Calu3 (cell line): ENCODE measurements at places on chromosomes 7 and 10. TPM values are rescaled to one million over a fixed set of nuclear protein-coding genes. Genes with fewer than 3 reads are reported as not detected.

DNA sequence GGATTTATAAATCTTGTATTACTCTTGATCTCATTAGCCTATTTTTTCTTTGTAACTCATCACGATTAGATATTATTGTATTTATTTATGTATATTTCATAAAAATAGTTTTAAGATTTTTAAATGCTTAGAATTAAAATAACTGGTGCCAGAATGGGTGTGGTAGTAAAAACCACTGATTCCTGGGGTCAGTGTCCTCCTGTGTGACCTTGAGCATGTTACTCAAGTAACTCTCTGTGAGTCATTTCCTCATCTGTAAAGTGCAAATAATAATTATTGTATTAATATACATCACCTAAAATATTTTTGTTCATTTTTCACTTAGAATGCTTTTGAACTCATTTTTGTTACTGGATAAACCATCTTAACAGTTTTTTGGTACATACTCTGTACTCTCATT lies 91.3 kb upstream of the TMEM229A start:
- H3K4me3 ChIP-seq, result no peak overlapping the region
- no peak for DNase-seq
- no peaks in the 10 kb centered on the region for H3K4me1 ChIP-seq
- no peaks in the 10 kb centered on the region for H3K36me3 ChIP-seq
- no peak overlapping the region for H3K27ac ChIP-seq

DNA sequence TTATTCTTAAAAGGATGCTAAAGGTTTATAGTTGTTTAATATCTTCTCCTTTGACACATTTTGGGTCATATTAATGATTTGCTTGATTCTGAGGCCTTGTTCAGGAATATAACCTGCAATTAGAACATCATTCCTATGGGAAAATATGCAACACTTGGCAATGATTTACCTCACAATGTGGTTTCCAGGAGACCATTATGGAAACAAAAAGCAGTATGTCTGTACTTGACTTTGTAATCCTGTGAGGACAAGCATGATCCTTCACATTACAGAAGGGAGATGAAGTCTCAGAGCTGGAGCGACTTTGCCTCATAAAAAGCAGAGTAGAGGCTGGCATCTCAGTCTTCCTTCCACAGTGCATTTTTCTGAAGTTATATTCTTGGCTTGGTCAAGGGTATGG lies 57.0 kb upstream of the CDCA7L start:
- no peaks in the 10 kb centered on the region for H3K36me3 ChIP-seq
- no peaks in the 10 kb centered on the region for H3K4me1 ChIP-seq
- H3K27ac ChIP-seq, result no peak overlapping the region
- peaks cover 45% of the 10 kb centered on the region for H3K27me3 ChIP-seq

DNA sequence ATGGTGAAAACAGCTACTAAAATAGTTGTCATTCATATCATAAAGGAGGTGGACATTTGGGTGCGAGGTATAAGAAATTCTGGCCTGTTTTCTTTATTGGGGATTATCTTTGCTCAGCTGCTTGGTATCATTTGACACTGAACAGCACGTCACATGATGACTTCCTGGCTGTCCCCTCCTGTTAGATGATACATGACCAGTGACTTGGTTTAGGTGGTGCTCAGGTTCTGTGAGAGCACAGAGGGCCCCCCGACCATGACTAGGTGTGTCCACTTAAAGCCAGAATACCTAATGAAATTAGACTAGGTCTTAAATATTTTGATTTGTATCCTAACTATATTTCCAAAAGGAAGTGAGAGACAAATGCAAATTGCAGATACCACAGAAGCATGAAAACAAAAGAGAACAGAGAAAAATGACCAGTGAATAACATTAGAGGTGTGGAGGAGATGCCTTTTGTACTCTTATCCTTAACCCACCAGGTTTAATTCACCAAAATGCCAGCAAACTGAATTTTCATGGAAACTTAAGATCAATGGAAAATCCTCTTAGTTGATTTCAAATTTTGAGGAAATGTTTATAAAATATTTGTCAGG lies 50.6 kb upstream of the GJD4 start:
- no peaks in the 10 kb centered on the region for H3K27me3 ChIP-seq
- DNase-seq, result no peak
- no peaks in the 10 kb centered on the region for H3K4me1 ChIP-seq
- H3K4me3 ChIP-seq, result no peak overlapping the region

DNA sequence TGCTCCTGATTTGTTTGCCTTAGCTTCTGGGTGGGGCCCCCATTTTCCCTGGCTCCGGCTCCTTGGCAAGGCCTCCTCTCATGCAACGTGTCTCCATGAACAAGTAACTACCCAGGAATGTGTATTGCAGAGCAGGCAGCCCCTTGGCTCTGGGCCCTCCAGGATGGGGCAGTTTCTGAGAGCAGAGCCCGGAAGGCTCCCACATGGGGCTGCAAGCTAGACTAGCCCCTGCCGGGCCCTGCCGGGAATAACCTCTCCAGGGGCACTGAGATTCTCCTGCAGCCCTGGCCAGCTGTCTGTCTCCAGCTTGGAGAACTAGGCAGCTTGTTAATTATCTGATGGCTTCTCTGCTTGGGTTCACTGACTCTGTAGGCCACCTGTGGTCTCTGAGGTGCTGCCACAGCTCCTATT lies 184.0 kb upstream of the INHBA start:
- no peak overlapping the region for H3K27ac ChIP-seq
- H3K4me3 ChIP-seq, result no peak overlapping the region
- DNase-seq, result no peak
- H3K27me3 ChIP-seq, result peaks cover 88% of the 10 kb centered on the region
- H3K36me3 ChIP-seq, result no peaks in the 10 kb centered on the region

Gene OR2AE1
- total RNA-seq, result 0.47 TPM in 1 of 2 replicates, not detected in the other
